Activated T-cell treated with anti-CD3 and anti-CD28 coated beads, Interleukin-2, amount 50 U/mL, for 4 hours (primary cell): ENCODE measurements at places on chromosomes 5 and 9.

DNA sequence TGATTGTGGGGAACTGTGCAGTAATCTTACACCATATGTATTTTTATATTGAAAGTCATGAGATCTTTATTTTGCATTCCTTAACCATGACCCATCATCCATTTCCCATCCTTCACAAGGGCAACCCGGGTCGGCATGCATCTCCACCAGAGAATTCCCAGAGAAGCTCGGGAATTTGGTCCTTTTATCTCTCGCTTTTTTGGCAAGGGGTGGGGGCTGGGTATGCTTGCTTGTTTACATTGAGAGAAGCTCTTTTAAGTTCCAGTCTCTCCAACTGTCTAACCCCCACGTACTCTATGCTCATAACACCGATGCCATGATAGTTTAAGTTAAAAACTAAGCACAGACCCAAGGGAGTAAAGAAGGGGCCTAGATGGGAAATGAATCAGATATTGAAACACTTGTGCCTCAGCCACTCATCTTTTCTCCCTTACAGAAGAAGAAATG lies 109.9 kb upstream of the NFIB start:
- DNase-seq: no peak

GRCh38 chr5:68306361-68307014 lies 90.9 kb downstream of the PIK3R1 start:
- no peak for DNase-seq

GRCh38 chr9:73059247-73059646 lies 92.4 kb upstream of the ANXA1 start:
- DNase-seq: no peak

GRCh38 chr9:68870086-68870485 lies 143.8 kb downstream of the PRKACG start:
- DNase-seq: no peak

DNA sequence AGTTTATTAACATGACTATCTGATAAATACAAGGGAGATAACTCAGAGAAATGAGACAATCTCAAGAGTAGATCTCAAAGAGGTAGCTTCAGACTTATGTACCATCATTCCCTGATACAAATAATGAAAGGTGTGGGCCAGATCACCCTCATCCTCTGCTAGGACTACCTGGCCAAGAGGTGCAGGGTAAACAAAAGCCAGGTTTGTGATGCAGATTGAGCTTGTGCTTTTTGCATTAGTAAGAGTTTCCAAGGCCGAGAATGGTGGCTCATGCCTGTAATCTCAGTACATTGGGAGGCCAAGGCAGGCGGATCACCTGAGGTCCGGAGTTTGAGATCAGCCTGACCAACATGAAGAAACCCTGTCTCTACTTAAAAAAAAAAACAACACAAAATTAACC lies 8.9 kb upstream of the SPIN1 start:
- no peak for DNase-seq

DNA sequence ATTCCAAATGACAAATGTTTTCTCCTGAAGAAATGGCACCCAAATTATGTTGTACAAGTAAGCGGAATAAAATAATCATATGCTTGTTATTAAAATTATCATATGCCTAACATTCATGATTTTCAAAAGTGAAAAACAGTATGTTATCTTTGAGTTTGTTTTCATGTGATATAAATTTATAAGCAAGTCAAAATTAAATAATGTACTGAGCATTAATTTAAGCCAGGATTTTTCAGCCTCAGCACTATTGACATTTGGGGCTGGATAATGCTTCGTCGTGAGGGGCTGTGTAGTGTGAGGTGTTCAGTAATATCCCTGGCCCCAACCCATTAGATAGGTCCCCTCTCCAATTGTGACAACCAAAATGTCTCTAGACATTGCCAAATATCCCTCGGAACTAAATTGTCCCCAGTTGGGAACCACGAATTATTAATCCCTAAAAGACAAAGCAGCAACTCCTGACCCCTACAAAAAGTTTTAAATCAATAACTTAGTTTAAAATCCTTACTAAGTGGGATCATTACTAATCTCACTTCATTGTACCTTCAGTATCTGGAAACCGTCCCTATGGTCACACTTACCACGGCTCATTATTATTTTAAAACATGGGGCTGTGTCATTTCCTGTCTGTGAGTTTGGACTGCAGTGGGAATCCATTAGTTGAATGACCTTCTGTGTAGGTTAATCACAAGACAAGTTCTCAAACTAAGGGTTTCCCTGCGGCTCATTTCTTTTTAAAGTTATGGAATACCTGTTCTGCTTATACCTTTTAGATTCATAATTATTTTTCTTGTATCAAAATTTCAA lies 1.3 kb upstream of the NNT start:
- DNase-seq: no peak

- no peak for DNase-seq
Measured at GRCh38 chr5:96214442-96215197, 218.4 kb downstream of the PCSK1 start.

GRCh38 chr5:27855491-27855890 lies 817.1 kb upstream of the CDH9 start:
- no peak for DNase-seq

DNA sequence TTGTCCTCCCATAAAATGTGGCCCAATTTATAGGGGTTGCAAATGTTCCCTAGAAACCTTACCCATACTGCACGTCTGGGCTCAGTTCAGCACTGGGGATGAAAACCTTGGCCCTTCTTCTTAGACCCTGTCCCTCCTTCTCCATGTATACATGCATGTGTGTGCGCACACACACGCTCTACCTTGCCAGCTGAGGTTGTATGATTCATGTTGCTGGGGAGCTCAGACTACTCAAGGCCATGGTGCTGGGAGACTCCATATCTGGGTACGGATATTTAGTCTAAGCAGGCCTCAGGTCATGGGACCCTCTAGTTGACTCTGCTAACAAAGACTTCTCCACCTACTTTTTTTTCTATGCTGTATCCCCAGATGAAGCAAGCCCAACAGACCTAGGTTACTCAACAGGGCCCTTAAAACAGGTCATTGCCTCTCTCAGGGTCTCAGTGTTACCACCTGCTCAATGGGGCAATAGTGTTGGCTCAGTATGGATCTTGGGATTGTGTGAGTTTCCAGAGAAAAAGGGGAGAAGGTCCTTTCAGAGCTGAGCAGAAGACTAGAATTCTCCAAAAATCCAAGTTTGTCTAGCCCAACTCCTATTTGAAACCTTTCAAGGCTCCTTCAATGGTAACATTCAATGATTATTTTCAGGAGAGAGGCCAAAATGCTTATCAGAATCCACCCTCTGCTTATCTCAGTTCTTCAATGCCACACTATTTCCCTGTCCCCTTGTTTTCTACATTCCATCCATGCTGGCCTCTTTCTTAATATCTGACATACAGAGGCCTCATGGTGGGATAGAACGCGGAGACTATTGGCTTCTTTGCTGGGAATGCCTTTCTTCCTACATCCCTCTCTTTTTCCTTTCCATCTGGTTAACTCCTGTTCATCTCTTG lies 123.6 kb upstream of the PITX1 start:
- DNase-seq: no peak

- DNase-seq: no peak
Measured at GRCh38 chr5:81169924-81170323, 63.2 kb upstream of the CKMT2 start.

DNA sequence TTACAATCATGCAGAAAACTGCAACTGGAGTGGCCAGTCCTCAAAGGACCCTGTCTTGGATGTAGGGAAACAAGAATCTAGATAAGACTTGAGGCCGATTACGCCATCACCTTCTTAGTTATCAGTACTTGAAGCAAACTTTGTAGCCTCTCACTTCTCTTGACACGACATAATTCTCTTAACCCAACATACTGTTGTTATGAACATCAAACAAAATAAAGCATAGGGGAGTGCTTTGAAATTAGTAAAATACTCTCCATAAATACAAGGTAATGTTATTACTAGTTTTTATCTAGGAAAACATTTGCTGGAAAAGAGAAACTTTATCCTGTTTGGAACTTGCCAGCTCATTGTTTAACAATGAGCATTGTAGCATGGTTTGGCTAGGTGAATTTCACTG lies 574.9 kb upstream of the DMAC1 start:
- DNase-seq: no peak

GRCh38 chr9:79977510-79978197 lies 405.9 kb downstream of the TLE4 start:
- no peak for DNase-seq

DNA sequence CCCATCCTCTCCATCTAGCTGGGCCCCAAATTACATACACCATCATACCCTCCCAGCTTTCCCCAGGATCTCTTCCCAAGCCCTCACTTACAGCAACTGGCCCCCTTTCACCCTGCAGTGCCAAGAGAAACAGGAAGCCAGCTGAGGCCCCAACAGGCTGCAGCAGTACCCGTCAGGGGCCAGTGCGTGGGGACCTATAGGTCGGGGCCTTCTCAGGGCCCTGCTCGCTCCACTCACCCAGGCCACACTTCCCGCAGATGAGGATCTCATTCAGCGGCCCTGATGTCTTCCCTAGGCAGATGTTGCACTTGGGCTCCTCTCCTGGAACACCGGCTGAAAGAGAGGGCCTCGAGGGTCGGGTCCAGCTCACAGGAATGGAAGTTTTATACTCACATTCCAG lies 6.8 kb downstream of the PHF19 start:
- DNase-seq: no peak

DNA sequence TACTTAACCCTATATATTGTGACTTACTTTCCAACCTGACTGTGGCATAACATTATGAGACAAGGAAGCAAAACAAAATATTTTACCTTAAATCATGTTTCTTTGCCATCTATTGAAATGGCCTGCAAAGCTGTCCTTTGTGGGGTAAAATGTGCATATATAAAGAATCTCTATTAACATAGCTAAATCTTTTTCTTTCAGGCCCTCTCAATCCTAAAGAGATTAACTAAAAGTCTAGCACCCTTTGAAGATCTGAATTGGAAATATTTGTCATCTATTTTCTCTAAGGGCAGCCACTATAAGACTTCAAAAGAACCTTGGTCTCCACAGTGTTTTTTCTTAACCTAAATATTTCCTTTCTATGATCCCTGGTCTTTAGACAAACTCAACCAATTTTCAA lies 5.0 kb upstream of the UNC13B start:
- DNase-seq: no peak

- DNase-seq: no peak
Measured at GRCh38 chr9:88272986-88273385, 115.3 kb upstream of the SPIN1 start.

GRCh38 chr5:128736553-128736952 lies 198.5 kb upstream of the FBN2 start:
- DNase-seq: no peak

DNA sequence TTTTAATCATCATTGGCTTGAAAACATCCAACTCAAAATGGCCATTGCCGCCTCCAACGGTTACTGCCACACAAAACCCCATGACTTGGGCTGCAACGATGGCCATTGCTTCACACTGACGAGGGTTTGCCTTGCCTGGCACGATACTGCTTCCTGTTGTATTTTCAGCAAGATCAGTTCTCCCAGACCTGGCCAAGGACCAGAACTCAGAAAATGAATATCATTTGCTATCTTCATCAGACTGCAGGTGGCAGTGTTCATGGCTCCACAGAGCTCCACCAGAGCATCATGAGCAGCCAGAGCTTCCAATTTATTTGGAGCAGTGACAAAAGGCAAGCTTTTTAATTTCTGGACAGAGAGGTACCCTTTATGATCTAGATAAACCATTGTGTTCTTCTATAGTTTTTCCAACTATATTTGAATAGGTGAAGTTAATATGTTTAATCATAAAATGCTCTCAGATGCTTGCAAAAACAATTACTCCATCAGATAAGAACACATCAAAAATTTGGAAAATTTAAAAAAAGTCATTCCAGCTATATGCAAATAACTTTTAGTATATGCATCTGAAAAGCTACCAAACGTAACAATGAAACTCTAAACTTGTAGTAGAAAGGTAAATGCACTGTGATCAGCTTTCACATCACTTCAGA lies 10.4 kb downstream of the AMACR start:
- DNase-seq: no peak

GRCh38 chr5:160231783-160232342 lies 2.6 kb downstream of the FABP6 start:
- no peak for DNase-seq

GRCh38 chr9:21576331-21577189 lies 94.4 kb upstream of the IFNE start:
- no peak for DNase-seq

- DNase-seq: no peak
Measured at GRCh38 chr5:35063414-35063813, 15.7 kb upstream of the AGXT2 start.

- no peak for DNase-seq
Measured at GRCh38 chr5:124502551-124502950, 243.9 kb downstream of the ZNF608 start.

DNA sequence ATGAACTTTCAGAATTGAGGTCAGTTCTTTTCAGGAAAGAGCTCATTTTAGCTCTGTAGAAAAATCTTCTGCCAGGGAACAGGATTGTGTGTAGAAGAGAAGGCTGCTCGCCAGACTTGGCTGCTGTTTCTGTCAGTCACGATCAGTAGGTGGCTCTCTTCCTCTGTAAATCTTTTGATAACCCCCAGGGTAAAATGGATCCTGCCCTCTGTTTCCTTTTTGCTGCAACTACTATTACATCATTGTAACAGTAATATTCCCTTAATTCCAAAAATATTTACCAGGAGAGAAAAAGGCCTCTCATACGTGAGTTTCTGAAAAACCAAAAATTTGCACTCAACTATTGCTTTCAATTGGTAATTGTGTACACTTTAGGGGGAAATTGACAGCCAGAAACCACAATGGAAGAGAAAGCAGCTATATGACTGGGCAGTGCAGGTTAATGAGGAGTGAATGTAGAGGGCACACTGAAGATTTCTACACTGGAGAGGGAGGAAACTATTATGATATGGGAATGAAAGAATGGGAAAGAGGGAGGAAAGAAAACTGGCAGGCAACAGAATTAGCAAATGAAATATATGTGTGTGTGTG lies 12.3 kb downstream of the IFNA21 start:
- DNase-seq: no peak

DNA sequence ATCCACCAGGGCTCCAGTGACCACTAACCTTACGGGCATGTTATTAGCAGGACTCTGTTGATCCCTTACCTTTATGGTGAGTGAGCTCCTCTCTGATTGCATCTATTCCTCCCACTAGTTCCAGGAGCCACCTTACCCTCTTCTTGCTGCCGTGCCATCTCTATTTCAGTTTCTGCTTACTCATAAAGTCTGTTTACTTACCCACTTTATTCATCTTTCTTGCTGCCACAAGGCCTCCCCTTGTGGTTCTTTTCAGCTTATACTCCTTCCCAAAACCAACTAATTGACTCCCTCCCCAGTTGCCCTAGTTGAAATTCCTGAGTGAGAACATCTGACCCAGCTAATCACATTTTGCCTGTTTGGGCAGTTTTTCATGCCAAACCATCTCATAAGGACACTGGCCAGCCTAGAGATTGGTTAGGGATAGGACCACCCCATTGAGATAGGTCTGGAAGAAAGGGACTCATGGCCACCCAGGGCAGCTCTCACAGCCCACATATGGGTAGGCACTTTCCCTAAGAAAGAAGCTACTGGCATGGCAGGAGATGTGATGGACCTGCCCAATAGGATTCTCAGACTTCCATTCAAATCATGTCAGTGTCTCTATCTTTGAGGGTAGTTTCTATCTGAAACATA lies 412.7 kb downstream of the EFNA5 start:
- DNase-seq: no peak

GRCh38 chr5:14408969-14409586 lies 172.5 kb upstream of the OTULINL start:
- DNase-seq: no peak
